Stimulated activated CD4-positive, alpha-beta T cell treated with anti-CD3 and anti-CD28 coated beads, Interleukin-1b, Interleukin-23, amount 100 ng/mL, for 48 hours (primary cell): ENCODE measurements at places on chromosomes 5 and 9.

DNA sequence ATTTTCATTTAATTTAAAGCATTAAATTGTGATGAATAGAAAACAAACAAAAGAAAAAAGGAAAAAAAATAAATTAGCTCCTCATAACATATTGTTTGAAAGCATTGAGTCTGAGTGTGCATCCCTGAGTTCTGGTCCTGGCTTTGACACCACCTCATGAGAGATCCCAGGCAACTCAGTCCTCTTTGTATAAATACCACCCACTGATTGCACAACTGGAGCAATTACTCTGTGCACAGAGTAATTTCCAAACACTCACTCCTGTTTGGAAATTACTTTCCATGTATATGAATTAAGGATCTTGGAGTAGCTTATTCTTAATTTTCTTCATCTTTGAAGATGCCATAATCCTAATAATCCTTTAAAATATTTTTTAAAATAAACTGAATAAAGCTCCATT is 59.4 kb upstream of the C5orf46 start:
- no peak for DNase-seq

- no peak for DNase-seq
Observed at GRCh38 chr9:92047500-92047899, 67.7 kb downstream of the SPTLC1 start.

DNA sequence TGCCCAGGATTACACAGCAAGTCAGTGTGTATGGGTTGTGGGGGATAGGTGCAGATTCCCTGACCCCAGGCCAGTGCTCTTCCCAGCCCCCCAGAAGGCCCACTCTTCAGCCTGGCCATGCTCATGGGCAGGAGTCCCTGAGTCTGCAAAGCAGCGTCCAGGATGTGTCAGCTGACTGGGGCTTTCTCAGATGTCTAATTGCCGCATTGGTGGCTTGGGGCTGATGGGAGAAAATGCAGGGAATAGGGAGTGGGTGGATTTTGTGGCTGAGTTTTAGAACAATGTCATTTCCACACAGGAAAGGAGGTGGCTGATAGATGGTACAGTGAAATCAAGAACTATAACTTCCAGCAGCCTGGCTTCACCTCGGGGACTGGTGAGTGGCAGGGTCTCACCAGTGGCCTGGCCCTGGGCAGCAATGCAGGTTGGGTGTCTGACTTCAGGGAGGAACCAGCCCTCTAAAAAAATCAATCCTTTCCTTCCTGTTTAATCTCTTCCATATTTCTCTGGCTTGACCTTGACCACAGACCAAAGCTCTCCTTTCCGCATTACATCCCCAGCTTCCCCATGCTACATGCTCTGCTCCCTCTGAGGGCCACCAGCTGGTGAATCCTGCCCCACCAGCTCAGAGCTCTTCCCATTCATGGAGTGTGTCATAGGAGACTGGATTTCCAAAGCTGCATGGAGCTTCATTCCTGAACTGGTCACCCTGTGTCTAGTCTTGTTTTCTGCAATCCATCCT is 14.2 kb downstream of the GLIPR2 start:
- no peak for DNase-seq

- peak; percentile 70 for DNase-seq
Observed at GRCh38 chr5:175464074-175464941, 14.1 kb upstream of the SFXN1 start.

DNA sequence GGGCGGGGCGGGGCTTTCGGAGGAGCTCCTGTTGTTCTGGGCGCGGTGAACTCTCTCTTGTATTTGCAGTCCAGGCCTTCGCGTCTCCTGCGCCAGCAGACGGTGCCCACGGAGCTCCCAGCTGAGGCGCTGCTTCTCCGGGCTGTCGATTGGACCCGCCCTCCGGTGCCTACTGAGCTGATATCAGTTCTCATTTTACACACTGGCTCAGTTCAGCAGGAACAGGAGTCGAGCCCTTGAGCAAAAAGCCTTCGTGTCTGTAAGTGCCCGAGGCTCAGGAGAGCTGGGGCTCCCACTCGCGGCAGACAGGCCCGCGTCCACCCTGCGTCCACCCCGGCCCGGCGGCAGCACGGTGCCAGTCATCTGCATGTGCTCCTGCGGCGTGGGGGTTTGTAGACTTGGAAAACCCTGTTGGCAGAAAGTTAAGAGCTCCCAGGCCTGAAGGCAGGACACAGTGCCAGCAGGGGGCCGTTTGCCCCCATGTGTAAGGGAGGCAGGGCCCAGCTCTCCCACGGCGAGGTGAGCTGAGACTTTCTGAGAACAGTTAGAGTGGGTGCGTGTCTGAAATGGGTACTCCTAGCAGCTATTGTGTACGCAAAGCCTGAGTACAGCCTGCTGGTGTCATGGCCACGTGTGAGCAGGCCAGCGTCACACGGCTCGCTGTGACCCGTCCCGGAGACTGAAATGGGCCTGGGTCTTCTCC is 231.5 kb downstream of the FANCC start:
- DNase-seq: no peak

GRCh38 chr9:121316852-121317373 is 49.0 kb downstream of the GSN start:
- no peak for DNase-seq

- no peak for DNase-seq
Observed at GRCh38 chr5:170587808-170588207, 84.0 kb downstream of the KCNIP1 start.

- DNase-seq: no peak
Observed at GRCh38 chr5:124210111-124210910, 536.1 kb downstream of the ZNF608 start.

GRCh38 chr5:759111-759751 is 25.3 kb downstream of the ZDHHC11B start:
- DNase-seq: peak; percentile 45

DNA sequence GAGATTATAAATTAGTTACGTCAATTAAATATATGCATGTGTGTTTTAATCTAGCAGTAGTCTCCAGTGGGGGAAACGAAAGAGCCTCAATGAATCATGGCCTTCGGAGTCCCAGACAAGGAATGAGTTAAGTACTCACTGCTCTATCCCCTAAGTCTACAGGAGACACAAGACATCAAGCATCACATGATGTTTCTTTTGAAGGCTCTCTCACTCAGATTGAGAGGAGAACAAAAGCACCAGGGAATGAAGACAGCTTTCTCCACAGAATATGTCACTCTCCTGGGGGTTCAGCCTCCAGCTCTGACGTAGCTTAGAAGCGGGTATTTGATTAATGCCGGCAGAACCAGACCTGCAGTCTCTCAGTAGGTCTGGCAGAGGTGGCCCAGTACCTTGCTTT is 381.4 kb downstream of the ACTL7B start:
- no peak for DNase-seq

GRCh38 chr5:161934486-161934885 is 86.6 kb downstream of the GABRA1 start:
- DNase-seq: no peak

GRCh38 chr5:140402258-140403074 is 833 bp downstream of the ANKHD1 start:
- DNase-seq: peak; percentile 55

DNA sequence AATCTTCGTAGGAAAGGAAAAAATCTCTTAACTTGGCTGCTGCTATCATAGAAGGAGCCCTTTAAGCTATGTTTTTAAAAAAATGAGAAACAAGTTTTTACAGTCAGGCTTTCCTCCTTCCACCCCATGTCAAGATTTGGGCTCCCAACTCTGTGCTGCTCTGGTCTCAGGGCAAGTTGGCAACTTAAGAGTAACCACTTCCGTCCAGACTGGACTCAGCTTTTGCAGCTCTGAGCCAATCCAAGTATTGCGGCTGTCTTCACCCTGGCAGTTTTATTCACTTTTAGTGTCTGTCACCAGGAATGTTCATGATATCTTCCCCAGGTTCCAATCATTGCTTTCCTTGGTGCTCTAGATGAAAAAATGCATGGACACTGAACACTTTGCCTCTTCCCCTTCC is 115.9 kb upstream of the GAS1 start:
- DNase-seq: no peak

DNA sequence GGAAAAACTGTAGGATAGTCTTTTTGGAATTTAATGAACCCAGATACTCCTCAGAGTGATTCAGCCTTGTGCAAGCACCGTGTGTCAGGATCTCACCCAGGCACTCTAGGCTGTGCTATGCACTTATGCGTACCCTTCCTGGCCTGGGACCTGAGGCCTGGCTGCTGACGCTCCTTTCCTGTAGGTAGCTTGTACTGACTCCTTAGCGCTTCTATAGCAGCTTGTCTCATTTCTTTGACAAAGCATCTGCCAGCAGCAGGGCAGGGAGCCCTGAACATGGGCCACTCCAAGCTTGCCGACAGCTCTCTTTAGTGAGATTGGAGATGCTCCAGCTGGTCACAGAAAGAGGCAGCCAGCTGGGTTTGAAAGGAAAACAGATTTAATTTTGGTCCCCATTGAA is 147.3 kb downstream of the SGCD start:
- DNase-seq: no peak

DNA sequence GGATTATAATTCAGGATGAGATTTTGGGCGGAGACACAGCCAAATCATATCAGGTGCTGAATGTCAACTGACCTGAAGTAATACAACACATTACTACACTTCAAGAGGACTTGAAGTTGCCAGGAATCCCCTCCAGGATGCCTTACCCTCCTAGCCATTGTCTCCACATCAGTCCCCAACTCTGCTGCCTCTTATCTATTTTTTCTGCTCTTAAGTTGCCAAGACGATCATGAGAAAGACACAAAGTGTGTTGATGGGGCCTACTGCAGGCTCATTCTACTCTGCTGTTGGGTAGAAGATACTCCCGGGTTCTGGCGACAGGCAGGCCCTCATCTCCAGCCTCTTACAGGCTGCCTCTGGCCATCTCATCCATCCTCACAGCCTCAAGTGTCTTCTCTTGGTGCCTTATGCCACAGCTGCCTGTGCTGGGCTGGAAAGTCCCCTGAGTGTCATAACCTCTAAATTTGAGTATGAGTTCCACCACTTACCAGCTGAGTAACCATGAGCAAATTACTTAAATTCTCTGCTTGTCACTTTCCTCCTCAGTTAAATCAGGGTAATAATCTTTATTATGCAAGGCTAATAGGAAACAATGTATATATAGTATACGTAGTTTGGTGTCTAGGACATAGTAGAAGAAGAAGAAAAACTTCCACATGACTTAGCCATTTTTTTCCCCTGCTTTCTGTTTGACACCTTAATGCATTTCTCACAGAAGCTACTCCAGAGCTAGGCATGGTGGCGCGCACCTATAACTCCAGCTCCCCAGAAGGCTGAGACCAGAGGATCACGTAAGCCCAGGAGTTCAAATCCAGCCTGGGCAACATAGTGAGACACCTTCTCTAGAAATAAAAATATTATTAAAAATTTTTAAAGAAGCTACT is 73.0 kb upstream of the SNX2 start:
- peak; percentile 20 for DNase-seq

DNA sequence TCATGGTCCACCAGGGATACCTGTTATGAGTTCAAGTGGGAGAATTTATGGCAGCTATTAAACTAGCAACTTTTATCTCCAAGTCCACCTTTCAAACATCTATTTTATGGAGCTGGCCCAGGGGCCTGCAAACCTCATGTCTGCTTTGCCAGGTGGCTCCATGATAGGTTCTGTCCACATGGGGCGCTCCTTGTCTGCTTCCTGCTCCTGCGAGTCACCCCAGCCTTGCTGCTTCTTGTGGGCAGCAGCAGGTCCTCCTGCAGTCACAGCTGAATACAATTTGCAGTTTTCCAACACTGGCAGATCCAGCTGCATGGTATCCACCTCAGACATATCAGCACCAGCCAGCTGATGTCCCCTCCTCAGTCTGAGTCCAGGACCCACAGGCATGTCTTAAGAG is 39.6 kb upstream of the FRRS1L start:
- DNase-seq: peak; percentile 17

- DNase-seq: peak; percentile 22
Observed at GRCh38 chr5:123512611-123513461, 859 bp downstream of the CSNK1G3 start.

- DNase-seq: no peak
Observed at GRCh38 chr5:147855774-147856069, 22.8 kb upstream of the SCGB3A2 start.

- DNase-seq: no peak
Observed at GRCh38 chr5:145925353-145925752, 11.0 kb upstream of the SH3RF2 start.
